Stimulated activated CD8-positive, alpha-beta memory T cell treated with anti-CD3 and anti-CD28 coated beads, Interleukin-12 subunit alpha, Interleukin-12 subunit beta, amount 100 ng/mL, for 4 hours (primary cell): ENCODE measurements at places on chromosomes 4 and X.

DNA sequence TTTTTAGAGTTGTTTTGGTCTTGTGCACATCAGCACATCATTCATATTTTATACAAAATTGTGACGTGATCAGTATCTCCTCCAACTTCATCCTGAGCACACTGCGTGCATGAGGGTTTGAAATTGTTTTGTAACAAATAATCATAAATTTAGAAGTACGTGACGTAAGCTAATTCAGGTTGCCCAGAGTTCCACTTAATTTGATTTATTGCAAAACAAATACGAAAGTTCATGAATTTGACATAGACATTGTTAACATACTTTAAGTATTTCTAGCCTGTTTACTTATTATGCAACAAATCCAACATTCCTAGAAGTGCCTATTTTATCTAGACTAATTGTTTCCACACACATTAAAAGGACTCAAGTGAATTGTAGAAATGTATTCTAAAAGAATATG lies 48.3 kb downstream of the MAP7D3 start:
- DNase-seq = no peak

DNA sequence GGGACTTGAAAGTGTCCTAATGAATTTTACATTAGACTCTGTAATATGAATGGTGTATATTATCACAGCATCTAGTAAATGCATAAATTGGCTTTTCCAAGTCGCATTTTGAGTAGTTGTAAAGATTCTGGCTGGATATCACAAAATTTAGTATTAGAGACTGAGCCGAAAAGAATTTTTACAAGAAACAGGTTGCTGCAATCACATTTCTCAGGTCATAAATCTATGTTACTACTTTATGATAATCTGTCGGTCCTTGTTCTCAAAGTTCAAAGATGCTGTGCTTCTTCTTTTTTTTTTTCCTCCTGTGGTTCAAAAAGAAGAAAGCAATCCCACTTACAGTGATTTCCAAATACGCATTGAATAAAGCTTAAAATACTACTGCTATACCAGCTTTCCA lies 253.4 kb downstream of the KCNIP4 start:
- DNase-seq = no peak

DNA sequence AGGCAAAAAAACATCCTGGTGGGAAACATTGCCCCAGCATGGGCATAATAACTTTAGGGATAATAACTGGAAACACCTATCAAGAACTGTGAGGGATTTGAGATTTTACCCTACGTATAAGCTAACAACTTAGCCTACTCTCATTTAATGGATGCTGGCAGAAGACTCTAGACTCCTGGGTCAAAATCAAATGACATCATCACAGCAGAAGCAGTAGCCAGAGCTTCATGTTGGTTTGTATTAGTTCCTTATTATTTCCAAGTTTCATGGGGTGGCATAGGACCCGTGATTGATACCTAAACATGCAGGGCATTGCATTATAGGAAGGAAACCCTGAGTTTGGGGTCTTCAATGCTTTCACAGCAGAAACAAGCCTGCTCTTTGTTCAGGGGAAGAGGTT lies 4.6 kb downstream of the TCEAL9 start:
- no peak for DNase-seq

DNA sequence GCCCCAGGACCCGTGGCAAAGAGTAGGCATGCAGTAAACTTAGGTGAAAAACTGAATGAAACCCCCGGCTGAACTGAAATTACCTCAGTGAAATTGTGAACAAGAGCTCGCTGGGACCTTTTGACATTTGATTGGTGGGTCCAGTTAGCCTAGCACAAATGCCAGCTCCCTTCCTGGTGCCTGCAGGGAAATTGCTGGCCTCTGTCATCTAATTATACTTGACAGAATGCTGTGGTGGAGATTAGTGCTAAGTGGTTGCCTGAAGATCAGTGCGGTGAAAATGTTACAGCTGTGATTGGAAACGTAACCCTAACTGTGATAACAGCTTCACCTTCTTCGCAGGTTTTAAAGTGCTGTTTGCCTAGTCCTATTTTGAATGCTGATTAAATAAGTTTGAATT lies 43.0 kb downstream of the ADD1 start:
- no peak for DNase-seq

GRCh38 chr4:114734594-114734993 lies 136.0 kb downstream of the UGT8 start:
- no peak for DNase-seq

- no peak for DNase-seq
Measured at GRCh38 chr4:19399001-19399400, 852.7 kb upstream of the SLIT2 start.

GRCh38 chr4:78720994-78721677 lies 55.0 kb upstream of the BMP2K start:
- no peak for DNase-seq

GRCh38 chr4:55338486-55338885 lies 7.6 kb upstream of the SRD5A3 start:
- DNase-seq = no peak

- no peak for DNase-seq
Measured at GRCh38 chr4:64581422-64581821, 172.2 kb upstream of the TECRL start.

- no peak for DNase-seq
Measured at GRCh38 chrX:134013092-134013497, 27.7 kb upstream of the GPC3 start.

DNA sequence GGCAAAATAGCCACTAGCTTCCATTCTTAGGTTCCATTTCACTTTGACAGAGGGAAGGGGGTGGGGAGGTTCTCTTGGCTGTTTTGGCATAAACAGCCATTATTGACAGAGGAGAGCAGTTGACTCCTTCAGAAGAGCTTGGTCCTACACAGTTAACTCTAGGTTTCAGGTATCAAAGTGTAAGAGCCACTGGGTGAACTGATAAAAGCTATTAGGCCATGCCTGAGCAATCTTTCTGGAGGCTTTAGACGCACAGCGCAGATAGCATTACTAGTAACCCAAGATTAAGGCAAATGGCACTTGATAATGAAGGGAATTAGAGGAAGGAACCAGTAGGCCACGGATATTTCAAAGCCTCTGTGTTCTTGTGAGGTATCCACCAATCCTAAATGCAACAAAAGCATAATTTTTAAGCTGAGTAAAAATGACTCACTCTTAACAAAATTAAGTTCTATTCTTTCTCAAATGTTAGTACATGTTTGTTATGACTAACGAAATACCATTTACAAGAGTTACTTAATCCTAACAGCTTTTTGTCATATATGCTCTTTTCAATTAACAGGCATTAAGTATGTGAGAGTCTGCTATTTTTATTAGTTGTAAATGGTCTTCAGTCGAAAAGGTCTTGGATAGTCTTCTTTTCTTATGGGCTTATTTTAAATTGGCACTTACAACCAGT lies 53.6 kb downstream of the SLC7A11 start:
- DNase-seq = no peak

- no peak for DNase-seq
Measured at GRCh38 chr4:151702256-151702655, 58.6 kb downstream of the GATB start.

DNA sequence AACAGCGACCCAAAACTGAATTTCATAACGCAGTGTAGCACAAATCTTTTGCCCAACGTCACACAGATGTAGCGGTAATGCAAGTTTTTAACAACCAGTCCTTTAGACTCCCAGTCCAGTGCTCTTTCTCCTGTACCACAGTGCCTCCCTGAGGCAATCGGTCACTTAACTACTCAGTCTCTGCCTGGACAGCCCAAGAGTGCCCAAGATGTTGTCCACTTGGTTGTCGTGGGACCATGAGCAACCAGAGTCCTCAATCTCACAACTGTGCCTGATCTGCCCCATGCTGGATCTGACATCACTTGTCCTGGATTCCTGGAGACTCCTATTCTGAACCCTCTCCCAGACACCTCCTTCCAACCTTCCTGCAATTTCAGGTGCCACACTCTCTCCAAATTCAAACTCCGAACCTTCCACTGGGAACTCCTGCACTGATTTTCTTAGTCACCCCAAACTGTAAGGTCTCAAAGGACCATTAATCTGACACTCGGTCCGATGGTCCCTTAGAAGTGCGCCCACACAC lies 702 bp downstream of the MMGT1 start:
- DNase-seq = no peak

DNA sequence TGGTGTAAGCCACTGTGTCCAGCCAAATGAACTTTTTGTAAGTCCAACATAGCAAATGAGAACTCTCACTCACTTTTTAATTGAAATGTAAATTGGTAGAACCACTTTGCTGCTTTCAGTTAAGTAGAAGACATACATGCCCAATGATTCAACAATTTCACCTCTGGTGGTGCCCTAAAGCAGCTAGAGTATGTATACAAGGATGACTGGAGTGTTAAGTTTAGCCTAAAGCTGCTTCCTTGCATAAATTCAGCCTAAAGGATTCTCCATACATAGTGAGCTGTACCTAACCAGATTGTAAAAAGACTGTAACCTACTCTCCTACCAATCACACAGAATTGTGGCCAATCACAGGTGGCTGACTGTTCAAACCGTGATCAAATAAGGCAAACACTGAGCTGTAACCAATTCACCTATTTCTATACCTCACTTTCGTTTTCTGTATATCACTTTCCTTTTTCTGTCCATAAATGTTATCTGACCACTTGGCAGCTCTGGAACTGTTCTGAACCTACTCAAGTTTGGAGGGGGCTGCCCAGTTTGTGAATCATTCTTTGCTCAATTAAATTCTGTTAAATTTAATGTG lies 39.9 kb downstream of the PDS5A start:
- DNase-seq = no peak

GRCh38 chrX:45986081-45986480 lies 559.1 kb downstream of the ZNF674 start:
- DNase-seq = no peak

DNA sequence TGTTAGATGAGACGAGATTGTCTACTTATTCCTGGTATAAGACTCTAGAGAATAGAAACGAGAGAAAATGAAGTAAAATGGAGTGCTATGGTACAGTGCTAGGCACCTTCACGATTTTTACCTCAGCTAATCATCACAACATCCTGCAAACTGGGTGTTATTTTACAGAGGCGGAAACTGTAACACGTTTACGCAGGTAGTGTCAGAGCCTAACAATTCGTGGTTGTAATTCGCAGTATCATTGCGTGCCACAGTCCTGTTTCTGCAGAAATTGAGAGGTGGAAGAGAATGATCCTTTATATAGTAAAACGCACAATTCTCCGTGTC lies 383 bp upstream of the TBC1D19 start:
- DNase-seq = no peak
